Gastroesophageal sphincter (tissue), 4 donors: ENCODE measurements at places on chromosomes 3 and 15.
A peak's percentile ranks its signal among the peaks of the same experiment; 100 is the strongest.

- ATAC-seq, result no peak
These were observed 293.1 kb upstream of the CHRM5 start for GRCh38 chr15:33675246-33675645.

- ATAC-seq, result no peak
These were observed 97.9 kb upstream of the EIF1B start for GRCh38 chr3:40211579-40211978.

- no peak for ATAC-seq
These were observed 145.2 kb downstream of the VGLL3 start for GRCh38 chr3:86845726-86846125.

- ATAC-seq, result no peak
These were observed 47.3 kb downstream of the P3H2 start for GRCh38 chr3:190073264-190074008.

DNA sequence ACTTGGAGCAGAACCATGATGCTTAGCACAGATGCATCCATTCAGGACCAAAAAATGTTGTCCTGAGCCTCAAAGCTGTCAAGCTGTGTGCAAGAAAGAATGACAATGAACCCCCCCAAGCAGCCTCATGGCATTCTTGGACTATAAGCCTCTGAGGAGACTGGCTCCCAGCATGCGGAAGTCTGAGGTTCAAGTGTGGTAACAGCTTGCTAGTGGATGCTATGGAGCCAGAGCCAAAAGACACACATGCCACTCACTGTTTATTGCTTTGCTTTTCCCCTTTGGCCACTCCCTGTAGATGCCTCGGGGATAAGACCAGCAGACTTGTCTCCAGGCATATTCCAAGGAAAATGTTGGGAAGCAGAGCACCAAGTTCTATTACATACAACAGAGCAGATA lies 38.2 kb upstream of the SNRK start:
- ATAC-seq, result no peak

GRCh38 chr15:83698294-83698693 lies 44.4 kb downstream of the ADAMTSL3 start:
- ATAC-seq, result peak; percentile 79

GRCh38 chr3:25170021-25170420 lies 258.0 kb upstream of the RARB start:
- no peak for ATAC-seq

DNA sequence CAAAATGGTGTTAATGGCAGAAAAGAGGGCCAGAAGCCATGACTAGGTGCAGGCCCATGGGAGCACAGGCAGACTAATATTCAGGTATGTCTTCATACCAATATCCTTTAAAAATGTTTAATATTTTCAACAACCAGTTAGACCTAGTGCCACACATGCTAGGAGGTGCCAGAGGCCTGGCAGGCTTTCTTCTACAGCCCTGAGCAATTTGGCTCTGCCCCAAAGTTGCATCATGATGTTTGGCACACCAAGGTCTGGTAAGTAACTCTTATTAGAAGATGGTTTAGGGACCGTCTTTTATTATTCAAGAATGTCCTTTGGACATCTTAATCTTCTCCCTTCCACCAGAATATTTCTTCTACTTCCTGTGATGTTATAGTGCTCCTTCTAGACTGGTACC lies 34.8 kb downstream of the MITF start:
- ATAC-seq, result no peak

DNA sequence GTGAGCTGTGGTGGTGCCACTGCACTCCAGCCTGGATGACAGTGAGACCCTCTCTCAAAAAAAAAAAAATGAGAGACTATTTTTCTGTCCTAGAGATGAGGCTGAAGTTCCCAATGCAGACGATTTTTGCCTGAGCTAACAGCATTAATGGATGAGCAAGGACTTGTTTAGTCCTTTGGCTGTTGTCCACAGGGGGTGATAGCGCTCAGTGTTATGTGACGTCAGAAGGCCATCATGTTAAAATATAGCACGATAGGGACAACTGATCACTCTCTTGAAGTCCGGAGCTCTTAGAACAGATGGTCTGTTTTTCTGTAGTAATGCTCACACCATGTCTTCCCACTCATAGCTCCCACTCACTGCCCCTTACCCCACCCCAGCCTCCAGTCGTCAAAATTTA lies 6.8 kb downstream of the TRNT1 start:
- ATAC-seq, result no peak

DNA sequence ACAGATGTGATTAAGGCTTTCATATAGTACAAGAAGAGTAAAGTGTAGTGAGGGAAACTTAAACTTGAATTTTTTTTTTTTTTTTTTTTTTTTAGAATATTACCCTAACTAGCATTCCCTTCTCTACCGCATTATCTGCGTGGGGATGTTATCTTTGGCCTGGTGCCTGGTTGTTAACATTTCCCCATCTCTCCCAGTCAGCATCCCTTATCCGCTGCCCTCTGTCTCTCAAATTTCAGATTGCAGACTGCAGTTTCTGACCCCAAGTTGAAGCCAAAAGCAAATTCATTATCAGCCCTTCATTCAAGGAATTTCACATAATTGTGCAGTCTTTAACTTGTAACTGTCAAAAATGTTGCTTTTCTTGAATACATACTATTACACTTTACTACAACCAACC lies 353.0 kb downstream of the PLOD2 start:
- no peak for ATAC-seq
